ENCODE measurements at places on chromosomes 5 and 9.

DNA sequence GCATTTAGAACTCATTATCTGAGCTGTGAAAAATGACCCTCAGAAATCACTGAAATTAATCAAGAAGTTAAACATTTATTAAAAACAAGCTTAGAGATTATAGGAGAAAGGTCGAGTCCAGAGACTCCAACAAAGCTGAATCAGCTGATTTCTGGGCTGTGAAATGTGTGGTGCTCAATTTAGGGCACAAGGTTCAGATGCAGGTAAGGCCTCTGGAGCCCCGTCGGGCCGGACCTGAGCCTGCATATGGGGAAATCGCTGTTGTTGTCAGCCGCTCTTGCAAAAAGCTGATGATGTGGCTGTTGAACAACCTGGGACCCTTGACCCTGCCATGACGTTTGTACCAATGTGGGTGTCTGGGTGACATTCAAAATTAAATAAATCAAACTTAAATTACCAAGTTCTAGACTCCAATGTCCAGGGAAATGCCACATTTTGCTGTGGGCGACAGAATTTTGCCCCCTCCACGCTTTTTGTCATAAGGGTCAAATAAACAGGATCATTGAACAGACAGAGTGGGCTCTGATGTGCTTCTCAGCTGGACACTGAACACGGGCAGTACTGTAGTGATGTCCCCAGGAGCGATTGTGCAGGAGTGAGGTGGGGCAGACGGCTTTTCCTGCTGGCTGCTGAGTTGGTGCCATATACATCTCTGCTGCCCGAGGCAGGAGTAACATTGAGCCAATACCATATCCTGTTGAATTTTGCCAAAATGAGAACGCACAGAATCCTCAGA is 27.2 kb upstream of the FBP1 start:
- no peak for DNase-seq

DNA sequence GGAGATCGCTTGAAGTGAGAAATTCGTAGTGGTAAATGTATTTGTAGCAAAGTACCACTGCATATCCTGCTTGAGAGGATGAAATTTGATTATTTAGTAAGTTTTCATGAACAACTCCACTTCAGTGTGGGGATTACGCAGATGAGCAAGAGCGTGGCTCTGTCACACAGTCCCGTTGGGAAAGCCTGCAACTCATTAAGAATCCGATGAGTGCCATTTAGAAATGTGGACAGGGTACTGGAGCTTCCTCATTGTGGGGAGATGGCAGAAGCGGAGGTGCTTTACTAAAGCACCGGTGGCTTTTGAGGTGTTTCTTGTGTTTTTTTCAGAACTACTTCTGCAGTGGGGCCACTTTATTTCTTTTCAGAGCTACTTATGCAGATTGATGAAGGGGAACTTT is 1.4 kb downstream of the TJP2 start:
- DNase-seq = no peak

DNA sequence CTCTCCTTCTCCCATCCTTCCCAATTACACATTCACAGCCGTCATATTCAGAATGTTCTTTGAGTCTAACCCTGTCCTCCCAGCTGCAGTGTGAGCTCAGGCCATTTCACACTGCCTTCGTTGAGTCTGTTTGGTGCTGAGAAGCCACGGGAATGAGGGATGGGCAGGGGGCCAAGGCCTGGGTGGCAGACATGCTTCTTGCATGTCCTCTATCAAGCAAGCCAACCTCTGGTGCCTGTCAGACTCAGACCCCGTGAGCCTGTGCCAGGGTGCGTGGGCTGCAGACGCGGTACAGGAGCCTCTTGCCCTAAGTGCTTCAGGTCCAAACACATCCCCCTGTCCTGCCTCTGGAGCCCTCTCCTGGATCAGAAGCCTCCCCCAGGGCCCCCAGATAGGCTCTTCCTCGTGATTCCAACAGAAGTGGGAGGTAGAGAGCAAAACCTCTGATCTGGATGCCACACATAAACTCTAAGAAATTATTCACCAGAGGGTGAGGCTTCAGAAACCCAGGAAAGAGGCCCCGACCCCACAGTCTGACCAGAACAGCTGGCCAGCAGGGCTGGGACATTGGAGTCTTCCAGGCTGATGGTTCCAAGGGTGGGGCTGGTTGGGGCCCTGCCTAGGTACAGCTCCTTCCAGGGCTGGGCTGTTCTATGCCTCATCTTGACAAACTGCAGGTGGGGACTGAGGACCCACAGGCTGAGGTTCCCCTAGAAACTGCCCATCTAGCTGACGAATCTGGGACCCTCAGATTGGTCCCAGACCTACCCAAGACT is 46.7 kb upstream of the CDKN2AIPNL start:
- no peak for DNase-seq

GRCh38 chr5:152673601-152674000 is 268.5 kb upstream of the NMUR2 start:
- no peak for DNase-seq
